Activated naive CD4-positive, alpha-beta T cell treated with anti-CD3 and anti-CD28 coated beads, Interleukin-2, amount 10 ng/mL, durations not matched to agents 5 hours and 36 hours (primary cell): ENCODE measurements at places on chromosomes 1 and 21. TPM values are rescaled to one million over a fixed set of nuclear protein-coding genes. Genes with fewer than 3 reads are reported as not detected.

The SYT11 gene
- 5.7 TPM for total RNA-seq

The UBE2U gene
- total RNA-seq: not detected

The MRPL9 gene
- total RNA-seq: 105 TPM

The PRAMEF33 gene
- total RNA-seq: not detected
